Amniotic epithelial cell (primary cell): ENCODE measurements at places on chromosomes 5 and 9.

GRCh38 chr5:68193481-68194036 is 22.0 kb upstream of the PIK3R1 start:
- no peak for DNase-seq

GRCh38 chr9:16429671-16430070 is 440.8 kb downstream of the BNC2 start:
- peak; percentile 58 for DNase-seq

GRCh38 chr9:99062549-99062948 is 42.4 kb upstream of the TGFBR1 start:
- no peak for DNase-seq

GRCh38 chr9:106478727-106479126 is 384.2 kb upstream of the ZNF462 start:
- DNase-seq = no peak

GRCh38 chr9:96327694-96328352 is 25.8 kb upstream of the HSD17B3 start:
- DNase-seq = peak; percentile 41

GRCh38 chr5:88879724-88880123 is 3.3 kb downstream of the MEF2C start:
- no peak for DNase-seq

- DNase-seq = peak; percentile 84
Observed at GRCh38 chr9:29332789-29333188, 1759.5 kb upstream of the C9orf72 start.

DNA sequence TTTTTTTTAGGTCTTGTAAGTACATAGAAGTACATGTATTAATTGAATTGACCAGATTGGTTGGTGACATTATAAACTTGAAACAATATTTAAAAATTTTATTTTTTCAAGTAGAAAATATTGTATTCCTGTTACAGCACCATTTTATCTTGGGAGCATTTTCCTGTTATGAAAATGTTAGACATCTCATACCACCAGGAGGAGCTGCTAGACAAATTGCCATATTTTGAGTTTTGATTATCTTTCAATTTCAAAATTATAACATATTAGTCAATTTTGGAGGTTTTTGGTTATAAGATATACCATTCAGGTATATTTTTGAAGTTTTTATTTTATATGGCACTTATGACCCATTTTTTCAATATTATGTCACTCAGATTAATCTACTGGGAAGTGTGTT is 84.4 kb downstream of the CNTLN start:
- DNase-seq = peak; percentile 21

DNA sequence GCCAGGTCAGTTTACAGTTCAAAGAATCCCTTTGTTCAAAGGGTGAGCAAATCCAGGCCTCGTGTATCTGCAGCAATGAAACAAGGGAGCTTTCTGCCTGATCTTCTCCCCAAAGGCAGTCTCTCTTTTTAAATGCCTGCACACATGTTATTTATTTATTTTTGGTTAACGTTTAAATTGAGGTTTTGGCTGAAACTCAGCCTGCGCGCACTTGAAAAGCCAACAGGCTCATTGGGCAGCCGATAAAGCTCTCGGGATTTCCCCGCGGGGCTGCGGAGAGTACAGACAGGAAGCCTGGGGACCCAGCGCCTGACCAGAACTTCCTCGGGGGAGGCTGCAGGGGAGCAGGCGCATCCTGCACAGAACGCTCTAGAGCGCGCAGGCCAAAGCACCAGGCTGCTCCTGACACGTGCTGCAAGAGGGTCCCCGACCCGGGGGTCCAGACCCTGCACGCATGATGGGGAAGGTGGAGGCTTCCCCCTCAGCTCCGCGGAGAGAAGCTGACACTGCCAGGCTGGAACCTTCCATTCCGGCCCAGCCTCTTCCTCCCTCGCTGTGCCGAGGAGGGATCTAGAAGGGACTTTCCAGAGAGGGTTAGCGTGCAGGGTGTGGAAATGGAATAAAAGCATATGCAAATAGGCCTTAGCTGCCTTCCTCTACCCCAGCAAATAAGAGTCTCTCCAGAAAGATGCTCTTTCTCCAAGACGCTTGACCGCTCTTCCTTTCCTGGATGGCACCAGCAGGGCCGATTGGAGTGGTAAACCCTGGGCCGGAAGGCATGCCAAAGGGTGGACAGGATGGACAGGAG is 46.1 kb downstream of the PTTG1 start:
- DNase-seq = peak; percentile 41

- no peak for DNase-seq
Observed at GRCh38 chr9:97059626-97060025, 20.7 kb upstream of the CTSV start.

- no peak for DNase-seq
Observed at GRCh38 chr5:30438785-30439184, 754.7 kb upstream of the CDH6 start.

DNA sequence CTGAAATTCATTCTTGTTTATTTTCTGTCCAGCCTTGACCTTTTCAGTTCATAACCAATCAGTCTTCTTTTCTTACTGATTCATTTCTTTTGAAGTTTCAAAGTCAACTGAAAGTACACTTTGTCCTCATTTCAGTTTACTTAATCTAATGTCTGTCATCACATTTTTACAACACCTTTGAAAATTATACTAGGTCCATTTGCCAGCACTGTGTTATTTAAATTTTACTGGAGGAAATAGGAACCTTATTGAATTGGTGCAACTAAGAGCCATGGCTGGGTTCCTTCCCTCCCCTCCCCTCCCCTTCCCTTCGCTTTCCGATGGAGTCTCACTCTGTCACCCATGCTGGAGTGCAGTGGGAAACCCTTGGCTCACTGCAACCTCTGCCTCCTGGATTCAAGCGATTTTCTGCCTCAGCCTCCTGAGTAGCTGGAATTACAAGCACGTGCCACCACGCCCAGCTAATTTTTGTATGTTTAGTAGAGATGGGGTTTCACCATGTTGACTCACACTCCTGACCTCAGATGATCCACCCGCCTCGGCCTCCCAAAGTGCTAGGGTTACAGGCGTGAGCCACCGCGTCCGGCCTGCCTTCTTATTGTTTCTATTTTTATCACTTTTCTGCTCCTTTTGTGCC is 6.3 kb downstream of the RMI1 start:
- DNase-seq = peak; percentile 30

DNA sequence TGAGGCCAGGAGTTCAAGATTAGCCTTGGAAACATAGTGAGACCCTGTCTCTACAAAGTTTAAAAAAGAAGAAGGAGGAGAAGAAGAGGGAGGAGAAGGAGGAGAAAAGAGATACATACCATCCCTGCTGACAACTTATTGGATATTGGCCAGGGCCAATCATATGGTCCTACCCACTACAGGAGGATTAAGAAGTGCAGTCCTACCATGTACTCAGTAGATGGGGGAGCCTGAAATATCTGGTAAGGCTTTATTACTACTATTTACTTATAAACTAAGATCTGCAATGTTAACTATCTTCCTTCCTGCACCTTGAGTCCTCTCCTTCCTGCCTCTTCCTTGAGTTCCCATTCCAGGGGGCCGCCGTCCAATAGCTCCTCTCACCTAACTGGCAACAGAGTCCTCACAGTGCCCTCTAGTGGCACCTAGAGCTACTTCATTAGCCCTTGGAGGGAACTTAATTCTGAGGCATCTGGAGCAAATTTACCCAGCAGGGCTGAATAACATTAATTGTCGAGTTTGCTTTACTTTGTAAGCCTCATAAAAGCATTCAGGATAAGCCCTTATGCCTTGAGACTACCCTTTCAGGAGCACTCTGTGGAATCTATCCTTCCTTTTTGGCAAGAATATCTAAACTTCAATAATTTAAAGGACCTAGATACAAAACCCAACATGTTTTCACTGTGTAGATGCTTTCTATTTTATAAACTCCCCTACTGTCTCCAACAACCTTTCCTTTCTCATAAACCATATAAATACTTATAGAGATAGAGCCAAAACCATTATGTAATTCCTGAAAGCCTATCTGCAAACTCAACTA is 39.1 kb upstream of the RANBP6 start:
- DNase-seq = peak; percentile 75

DNA sequence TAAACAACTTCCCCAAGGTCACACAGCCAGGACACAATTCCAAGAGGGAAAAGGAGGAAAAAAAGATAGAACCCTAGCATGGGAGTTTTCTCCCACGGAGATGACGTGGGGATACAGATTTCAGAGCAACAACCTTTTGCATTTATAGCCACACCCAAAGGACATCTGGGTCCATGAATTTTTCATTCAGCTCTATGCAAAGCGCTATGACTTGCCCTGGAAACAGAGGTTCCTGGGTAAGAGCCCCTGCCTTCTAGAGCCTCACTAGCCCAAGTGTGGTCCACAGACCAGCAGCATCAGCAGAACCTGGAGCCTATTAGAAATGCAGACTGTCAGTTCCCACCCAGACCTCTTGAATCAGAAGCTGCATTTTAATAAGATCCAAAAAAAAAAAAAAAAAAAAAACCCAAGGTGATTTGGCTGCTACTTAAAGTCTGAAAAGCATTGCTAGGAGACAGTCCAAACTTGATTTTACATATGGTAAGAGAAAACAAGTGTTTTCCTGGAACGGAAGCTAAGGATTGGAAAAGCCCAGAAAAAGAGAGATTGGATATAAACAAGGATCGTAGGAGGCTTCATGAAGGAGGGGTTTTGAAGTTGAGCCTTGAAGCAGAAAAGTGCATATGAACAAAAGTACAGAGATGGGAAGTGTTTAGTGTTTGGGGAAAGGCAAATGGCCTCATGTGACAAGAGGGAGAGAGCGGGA is 17.6 kb upstream of the ADAM19 start:
- DNase-seq = no peak

DNA sequence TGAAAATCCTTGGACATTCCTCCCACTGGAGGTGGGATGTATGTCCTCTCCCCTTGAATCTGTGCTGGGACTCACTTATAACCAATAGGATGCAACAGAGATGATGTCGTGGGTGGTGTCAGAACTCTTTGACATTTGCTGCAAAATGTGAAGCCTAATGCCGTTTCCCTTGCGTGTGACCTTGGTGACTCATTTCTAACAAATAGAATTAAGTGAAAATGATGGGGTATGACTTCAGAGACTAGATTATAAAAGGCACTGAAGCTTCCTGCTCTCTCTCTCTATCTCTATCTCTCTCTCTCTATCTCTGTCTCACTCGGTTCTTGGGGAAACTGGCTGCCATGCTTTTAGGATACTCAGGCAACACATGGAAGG is 126.1 kb upstream of the STC2 start:
- DNase-seq = peak; percentile 48

DNA sequence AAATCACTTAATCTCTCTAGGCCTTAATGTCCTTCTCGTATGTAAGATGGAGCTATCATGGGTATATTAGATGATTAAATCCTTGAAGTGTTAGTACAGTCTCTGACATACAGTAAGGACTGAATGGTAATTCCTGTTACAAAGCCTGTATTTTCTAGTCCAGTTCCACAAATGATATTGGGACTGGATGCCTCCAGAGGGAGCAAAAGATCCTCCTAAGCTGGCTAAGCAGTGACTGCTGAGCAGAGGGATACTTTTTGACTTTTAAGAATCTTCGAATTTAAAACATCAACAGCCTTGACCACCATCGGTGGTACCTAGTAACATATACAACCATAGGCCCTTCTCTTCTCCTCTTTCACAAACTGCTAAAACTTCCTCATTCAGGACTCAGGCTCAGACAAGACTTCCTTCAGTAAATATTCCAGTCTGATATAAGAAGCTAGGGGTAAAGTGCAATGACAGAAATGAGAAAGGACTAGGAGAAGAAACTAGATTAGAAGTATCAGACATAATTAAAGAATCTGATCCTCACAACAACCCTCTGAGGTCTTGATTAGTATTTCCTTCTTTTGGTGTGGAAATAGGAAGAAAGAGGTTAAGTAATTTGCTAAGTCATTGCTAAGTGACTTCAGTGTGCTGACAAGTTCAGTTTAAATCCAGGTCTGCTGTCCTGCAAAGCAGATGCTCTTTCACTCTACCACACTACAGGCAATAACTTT is 13.9 kb downstream of the PTAR1 start:
- DNase-seq = no peak

DNA sequence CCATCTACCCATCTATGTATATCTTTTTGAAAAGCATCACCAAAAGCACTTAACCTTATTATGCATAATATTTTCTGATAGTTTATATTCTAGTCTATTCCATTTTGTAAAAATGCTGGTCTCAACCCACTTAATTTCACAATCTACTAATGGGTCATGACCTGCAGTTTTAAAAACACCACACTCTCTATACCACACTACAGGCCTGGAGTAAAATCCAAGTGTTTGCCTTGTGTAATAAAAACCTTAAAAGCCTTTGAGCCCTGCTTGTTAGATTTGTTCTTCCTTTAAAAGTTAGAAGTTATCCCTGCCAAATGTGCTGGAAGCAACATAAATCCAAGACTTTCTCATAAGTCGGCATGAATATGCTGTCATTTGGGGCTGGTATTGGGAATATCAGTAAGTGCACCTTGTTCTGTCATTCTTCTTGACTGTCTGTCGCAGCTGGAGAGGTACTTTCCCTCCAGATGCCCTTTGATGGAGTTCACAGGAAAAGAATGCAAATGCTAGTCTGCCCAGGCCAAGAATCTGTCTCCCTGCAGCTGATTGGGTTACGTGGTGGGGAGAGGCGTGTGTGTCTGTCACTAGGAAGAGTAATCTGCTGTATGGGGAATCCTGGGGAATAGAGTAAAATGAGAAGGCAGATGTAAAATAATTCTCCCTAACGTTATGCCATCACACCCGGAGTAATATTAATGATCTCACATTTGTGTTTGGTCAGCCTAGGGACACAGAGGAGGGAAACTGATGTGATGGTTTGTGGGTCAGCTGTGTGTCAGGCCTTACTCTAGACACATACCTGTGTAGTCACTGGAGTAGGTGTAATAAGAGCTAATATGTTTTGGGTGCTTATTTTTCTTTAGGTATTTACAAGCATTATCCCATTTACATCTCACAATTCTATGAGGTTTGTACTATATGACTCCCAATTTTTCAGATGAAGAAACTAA is 79.4 kb downstream of the ZNF366 start:
- peak; percentile 76 for DNase-seq

GRCh38 chr5:59097712-59098111 is 514.8 kb downstream of the RAB3C start:
- DNase-seq = no peak

DNA sequence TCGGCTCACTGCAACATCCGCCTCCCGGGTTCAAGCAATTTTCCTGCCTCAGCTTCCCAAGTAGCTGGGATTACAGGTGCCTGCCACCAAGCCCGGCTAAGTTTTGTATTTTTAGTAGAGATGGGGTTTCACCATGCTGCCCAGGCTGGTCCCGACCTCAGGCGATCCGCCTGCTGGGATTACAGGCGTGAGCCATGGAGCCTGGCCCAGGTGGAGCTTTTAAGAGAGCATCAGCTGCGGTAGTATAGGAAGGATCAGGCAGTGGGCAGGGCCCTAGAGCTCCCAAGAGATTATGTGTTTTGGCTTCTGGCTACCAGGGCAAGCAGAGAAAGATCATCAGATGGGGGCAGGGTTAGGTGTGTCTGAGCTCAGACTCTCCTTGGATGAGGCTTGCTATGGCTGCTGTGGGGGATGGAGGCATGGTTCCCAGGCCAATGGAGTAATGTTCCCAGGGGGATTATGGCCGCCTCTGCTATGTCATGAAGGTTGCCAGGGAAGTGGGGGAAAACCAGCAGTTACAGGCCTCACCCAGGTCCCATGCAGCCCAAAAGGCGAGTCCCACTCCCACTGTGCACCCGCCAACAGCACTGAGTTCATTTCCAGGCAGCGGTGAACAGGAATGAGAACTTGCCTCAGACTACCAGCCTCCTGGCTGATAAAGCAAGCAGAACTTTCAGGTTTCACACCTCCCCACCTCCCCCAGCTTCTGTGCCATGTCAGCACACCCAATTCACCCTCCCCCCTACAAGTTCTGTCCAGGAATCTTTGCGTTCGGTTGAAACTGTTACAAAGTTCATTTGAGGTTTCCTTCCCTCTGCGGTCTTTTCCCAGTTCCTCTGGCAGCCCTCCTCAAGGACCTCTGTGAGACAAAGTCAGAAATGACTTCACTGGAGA is 507.6 kb downstream of the SPATA31D1 start:
- DNase-seq = no peak

- DNase-seq = peak; percentile 27
Observed at GRCh38 chr5:127386557-127386956, 96.0 kb downstream of the MEGF10 start.
